Activated naive CD4-positive, alpha-beta T cell treated with anti-CD3 and anti-CD28 coated beads, Interleukin-2, amount 10 ng/mL, durations not matched to agents 7 days and 5 days (primary cell): ENCODE measurements at places on chromosomes 5 and 9.

GRCh38 chr5:116577064-116577788 is 2.6 kb upstream of the SEMA6A start:
- DNase-seq: no peak

DNA sequence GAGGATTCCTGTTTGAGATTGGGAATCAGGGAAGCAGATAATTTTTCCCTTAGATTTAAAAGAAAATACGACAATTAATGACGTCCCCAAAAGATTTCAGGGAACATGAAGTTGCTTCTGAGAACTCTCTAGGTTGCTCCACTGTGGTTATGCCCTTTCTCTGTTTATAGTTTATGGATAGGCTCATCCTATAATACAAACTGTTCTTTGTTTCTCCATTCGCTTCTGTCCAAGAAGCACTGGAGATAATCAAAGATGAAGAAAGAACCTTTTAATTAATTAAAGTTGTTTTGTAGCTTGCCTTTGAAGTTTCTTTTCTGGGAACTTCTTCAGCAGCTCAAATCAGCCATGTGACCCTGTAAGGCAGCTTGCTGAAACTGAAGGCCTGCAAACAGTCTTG is 87.5 kb downstream of the CHSY3 start:
- no peak for DNase-seq

DNA sequence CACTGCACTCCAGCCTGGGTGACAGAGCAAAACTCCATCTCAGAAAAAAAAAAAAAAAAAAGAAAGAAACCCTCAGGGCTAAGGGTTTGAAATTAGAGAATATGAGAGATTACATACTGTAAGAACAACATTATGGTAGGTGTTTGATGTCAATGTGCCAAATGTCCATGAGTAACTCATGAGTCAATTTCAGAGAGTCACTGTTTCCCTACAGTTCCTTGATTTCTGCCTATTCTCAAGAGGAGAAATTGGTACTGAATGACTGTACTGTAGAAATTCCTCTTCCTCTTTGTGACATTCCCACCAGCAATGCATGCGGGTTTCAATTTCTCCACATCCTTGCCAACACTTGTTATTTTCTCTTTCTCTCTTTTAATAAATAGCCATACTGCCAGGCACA is 35.2 kb downstream of the MARVELD2 start:
- DNase-seq: no peak

DNA sequence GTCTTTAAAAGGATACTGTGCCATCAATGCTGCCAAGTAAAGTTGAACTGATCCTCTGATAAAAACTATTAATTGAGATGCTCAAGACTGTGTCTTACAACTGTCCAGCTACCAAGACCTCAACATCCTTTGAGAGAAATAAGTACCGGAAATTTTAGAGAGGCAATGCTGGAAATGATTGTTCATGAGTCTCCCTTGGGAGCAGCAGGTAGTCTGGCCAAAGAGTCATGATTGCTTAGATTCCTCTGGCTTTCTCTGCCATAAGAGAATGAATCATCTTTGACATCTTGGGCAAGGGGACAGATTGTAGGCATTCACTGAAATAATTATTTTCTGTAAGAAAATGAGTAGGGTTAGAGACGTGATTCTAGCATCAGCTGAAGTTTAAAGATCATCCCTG is 466.6 kb upstream of the DAB2 start:
- no peak for DNase-seq

GRCh38 chr9:70411930-70412831 is 2.3 kb downstream of the KLF9 start:
- peak; percentile 75 for DNase-seq

DNA sequence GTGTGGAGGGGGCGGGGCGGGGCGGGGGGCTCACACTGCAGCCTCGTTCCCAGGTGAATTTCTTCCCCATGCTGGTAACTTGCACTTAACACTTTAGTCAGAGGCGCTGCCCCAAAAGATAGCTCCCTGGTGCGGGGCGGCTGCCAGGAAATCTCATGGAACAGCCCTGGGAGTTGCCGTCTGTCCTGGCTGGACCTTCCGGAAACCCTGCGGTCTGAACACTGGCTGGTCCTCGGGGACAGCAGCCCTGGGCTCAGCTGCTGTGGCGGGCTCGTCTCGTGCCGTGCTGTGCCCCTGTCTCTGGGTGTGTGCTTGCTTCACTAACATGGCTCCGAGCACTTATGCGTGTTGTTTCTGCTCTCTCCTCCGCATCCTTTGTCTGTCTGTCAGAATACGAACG is 25.8 kb downstream of the PTGES2 start:
- DNase-seq: no peak
